ENCODE measurements at places on chromosomes 4 and X.

GRCh38 chrX:101740642-101741041 is 81.0 kb upstream of the ARMCX2 start:
- no peak for DNase-seq

- DNase-seq, result peak; percentile 44
Observed at GRCh38 chr4:16794816-16795445, 103.5 kb downstream of the LDB2 start.

- DNase-seq, result no peak
Observed at GRCh38 chr4:164799410-164799809, 45.5 kb downstream of the SMIM31 start.

- DNase-seq, result no peak
Observed at GRCh38 chr4:35525192-35525978, 718.9 kb downstream of the ARAP2 start.

DNA sequence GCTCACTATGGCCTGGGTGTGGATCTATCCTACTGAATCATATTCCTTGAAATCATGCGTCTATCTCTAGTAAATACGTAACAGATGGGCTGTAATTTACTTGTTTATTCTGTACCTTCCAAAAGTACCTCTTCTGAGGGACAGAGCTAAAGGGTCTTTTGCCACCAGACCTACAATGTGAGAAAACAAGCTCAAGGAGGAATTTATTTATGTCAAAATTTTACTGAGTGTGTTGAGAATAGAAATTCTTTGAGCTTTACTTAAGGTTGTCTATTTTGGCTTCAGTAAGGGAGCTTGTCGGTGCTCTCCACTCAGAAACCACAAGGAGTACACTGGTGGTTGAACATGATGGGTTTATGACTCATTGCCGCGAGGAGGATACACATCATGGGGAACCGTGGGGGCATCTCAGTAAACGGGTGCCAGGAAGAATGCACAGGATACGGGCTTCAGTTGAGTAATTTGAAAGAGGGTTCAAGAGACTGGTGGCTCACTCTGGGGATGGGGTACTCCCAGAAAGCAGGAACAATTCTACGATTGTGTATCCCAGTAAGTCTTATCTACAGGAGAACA is 3.0 kb downstream of the ANK2 start:
- no peak for DNase-seq

GRCh38 chr4:147981305-147981704 is 249.4 kb downstream of the ARHGAP10 start:
- no peak for DNase-seq

DNA sequence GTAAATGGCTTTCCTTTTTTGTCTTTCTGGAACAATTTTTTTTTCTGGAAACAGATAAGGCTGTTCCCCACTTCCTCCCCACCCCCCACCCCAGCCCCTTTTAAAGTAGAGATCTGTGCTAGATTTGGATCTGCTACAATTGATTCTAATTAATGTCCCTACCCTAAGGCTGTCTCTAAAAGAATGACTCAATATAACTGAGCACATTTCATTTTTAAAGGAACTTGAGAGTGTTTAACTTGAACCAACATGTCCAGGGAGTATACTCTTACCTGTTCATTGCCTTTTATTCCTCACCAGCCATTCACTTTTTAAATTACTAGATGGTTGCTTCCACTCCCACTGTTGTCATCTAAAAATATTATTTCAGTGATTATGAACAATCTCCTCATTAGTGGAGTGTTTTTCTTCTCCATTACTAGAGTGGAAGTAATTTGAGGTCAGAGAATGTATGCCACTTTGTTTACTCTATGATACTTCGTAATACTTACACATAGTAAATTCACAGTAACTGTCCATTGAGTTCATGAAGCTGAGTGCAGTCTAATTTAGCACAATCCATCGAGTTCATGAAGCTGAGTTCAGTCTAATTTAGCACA is 14.1 kb upstream of the CNOT6L start:
- no peak for DNase-seq

DNA sequence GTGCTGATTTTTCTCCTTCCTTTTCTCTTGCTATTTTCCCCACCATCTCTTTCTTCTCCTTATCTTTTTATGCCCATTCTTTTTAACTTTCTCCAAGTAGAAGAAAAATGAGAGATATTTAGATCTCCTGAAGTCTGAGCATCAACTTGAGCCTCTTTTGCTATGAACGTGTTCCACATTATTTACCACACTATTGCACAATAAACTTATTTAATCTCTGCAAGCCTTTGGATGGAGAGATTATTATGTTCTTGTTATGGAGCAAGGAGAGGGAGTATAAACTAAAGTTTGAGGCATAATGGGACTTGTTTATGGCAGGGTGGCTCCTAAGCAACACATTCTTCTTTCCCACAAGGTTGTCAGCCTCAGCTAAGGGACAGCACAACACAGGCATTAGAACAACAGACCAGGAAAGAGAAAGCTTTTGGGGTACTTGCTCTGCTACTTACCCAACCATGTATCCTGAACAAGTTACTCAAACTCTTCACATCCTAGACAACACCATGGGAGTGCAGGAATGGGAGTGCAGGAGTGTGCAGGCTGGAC is 365.5 kb upstream of the BOD1L1 start:
- no peak for DNase-seq

DNA sequence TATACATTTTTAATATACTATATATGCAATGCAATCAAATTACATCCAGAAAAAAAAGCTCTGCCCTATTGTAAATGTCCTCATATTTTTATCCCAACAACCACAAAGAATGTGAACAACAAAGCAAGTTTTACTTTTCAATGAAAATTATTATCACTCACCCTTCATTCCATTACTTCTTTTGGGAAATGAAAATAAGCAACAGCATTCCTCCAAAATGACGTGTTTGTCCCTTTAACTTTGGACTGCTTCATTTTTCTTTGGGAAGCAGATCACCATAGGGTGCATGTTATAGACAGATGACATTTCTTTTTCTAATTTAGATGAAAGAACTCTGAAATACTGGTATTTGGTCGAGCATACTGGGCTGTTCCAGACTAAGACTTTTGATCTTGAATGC is 667.1 kb upstream of the BOD1L1 start:
- DNase-seq, result no peak

GRCh38 chr4:159018062-159018629 is 84.7 kb upstream of the RAPGEF2 start:
- no peak for DNase-seq
